Glutamatergic neuron (in vitro differentiated cells): ENCODE measurements at places on chromosomes 1 and 21.
A peak's percentile ranks its signal among the peaks of the same experiment; 100 is the strongest.

DNA sequence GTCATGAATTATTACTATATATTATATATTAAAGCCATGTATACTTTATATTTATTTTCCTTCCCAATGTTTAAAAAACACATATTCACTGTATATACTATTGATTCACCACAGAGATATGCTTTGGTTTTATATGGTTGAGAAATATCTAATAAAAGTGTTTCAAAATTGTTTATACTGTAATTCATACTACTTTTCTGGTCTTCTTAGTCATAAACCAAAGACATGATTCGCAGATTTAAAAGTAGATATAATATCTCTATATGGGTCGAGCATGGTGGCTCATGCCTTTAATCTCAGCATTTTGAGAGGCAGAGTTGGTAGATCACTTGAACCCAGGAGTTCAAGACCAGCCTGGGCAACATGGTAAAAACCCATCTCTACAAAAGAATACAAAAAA is 738.4 kb downstream of the USP25 start:
- DNase-seq: no peak

- DNase-seq: no peak
These were observed 46.5 kb downstream of the COQ8A start for GRCh38 chr1:226986496-226987178.

GRCh38 chr1:179288977-179289376 is 4.6 kb upstream of the SOAT1 start:
- DNase-seq: no peak

DNA sequence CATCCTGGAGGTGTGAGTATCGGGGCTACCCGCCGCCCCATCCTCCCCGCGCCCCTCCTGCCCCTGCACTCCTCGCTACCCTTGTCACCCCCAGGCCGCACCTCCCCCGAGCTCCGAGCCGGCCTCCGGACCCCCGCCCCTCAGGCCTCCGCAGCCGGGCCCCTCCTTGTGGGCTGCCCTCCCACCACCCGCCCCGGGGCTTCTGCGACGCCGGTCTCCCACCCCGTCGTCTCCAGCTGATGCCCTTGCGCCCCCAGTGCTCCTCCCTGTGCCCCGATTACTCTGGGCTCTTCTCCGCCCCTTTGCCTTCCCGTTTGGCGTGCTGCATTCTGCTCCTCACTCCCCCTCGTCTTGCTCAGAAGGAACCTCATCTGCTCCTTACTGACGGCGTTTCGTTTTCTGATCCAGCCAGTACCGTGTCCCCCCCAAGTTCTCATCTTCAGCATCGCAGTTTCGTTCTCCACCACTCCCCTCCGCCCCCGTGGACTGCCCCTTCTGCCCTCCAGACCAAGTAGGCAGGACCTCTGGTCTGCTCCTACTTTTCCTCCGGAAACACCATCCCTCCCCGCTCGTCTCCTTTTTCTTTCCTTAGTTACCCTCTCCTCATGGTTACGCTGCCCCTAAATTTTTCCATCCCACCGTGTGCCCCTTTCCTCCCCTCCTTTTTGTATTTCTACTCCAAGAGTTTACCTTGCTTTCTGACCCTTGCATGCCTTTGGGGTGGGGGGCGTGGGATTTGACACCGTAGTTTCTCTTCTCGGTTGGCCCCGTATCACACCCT is 841 bp downstream of the SNX27 start:
- DNase-seq: peak; percentile 70

GRCh38 chr1:14253676-14254075 is 344.8 kb upstream of the KAZN start:
- no peak for DNase-seq

DNA sequence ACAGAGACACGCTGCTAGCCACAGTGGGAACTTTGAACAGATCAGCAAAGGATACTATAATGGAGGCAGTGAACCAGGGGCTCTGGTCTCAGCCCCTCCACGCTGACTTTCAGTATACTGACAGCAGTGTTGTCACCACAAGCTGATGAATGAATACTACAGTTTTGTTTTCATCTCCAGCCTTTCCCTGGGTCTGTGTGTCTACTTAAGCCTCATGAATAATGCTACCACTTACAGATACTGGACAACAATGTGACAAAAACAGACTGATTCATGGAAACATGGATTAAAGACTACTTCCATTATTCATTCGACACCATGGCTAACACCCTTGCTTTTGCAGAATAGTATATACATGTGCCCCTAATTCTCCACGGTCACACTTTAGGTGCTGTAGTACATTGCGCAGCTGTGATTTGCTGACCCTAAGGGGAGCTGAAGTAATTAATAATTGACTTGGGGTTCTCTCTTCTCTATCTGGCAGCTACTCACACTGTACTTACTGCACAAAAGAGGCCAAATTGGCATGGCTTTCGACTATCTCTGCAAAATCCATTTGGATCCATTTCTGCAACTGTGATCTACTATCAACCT is 203.2 kb upstream of the LYPLAL1 start:
- no peak for DNase-seq

GRCh38 chr1:92990828-92991227 is 29.6 kb upstream of the DIPK1A start:
- DNase-seq: no peak

DNA sequence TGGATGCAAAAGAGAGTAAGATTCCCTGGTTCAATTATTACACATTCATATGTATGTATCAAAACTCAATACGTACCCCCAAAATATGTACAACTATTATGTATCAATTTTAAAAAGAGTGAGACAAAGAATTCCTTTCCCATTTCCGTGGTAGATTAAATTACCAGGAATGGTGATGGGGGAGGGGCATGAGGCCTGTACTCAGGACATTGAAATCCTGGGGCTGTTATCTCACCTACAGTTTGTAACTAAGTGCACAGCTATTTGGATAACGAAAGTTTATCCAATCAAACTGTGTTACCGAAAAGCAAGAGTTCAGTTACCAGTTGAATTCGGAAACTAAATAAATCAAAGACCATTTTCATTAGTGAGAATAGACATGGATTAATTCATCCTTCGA is 8.3 kb upstream of the ESRRG start:
- no peak for DNase-seq

DNA sequence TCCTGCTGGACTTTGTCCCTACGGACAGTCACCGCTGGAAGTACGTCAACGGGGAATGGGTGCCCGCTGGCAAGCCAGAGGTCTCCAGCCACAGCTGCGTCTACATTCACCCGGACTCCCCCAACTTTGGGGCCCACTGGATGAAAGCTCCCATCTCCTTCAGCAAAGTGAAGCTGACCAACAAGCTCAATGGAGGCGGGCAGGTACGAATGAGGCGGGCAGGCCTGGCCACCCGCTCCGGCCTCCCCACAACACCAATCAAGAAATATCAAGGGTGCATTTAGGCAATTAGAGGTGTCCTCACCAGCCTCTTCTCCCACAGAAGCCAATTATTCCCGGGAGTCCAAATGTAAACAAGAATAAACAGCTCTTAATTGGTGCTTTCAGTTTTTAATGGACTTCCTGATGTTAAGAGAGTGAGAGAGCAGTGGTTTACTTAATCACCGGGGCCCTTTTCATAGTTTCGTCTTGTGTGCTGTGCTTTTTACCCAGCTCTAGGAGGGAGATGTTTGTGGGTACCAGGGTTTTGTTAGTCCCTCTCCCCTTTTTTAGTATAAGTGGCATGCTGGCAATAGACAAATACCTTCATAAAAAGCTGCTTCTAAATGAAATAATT is 10.7 kb downstream of the TBX19 start:
- no peak for DNase-seq

DNA sequence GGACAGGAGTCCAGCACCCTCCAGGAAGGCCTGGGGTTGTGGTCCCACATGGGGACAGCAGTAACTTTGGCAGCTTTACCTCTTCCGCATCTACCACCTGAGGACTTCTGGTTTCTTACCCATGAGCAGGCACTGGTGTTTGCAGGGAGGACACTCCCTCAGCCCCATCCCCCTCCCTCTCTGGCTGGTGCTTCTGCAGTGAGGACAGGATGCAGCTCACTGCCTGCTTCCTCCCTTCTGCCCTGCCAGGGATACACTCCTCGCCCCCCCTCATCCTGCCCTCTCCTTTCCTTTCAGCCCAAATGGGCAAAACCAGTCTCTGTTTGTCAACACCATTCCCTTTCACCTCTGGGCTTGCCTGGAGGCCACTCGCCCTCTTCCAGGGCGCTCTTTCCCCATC is 62.4 kb downstream of the KIRREL1 start:
- DNase-seq: no peak

DNA sequence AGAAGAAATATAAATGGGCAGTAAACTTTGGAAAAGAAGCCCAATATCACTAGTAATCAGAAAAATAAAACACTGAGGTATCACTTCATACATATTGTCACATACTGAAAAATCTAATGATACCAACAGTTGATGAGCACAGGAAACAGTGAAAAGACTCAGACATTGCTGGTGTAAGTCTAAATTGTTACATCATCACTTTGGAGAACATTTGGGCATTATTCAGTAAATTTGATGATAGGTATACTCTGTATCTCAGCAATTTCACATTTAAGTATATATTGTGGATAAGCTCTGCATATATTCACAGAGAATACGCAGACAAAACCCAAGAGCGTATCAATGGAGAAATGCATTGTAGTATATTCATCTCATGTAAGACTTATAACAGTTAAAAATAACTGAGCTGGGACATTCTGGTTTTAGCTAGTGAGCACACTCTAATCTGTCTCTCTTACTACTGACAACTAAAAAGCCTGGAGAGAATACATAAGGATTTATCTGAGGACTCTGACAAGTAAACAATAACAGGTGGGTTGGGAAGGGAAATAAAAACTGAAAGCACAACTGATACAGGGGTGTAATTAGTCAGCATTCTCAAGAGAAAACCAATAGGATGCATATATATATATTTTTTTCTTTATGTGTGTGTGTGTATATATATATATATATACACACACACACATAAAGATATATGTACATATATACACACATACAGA is 212.7 kb upstream of the JUN start:
- DNase-seq: no peak

- no peak for DNase-seq
These were observed 10.5 kb upstream of the SPEN start for GRCh38 chr1:15836772-15837669.

DNA sequence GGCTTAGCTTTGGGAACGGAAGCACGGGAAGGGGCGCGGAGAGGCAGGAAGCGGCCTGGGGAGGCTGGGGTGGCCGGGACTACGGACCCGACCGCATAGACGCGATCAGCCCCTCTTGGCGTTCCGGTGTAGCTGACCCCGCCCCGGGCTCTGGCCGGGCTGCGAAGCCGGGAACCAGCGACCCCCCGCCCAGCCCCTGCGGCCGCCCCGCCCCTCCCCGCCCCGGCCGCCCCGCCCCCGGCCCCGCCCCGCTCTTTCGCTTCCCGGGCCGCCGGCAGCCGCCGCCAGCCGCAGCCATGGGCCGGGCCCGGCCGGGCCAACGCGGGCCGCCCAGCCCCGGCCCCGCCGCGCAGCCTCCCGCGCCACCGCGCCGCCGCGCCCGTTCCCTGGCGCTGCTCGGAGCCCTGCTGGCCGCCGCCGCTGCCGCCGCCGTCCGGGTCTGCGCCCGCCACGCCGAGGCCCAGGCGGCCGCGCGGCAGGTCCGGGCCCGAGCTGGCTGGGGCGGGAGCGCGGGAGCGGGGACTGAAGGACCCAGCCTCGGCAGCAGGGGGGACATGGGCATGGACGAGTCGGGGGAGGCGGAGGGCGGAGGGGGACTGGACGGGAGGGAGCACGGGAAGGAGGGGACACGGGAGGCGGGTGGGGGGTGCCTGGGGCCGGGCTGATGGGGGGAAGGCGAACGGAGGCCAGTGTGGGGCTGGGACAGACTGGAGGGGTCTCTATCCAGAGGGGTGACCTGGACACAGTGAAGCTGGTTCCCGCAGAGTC is at the start of gene SELENON:
TSS of gene SELENON (plus strand) at position 259 of the 768 bp plus-strand sequence. CDS start at position 297, 38 bp downstream.
- DNase-seq: peak; percentile 81

DNA sequence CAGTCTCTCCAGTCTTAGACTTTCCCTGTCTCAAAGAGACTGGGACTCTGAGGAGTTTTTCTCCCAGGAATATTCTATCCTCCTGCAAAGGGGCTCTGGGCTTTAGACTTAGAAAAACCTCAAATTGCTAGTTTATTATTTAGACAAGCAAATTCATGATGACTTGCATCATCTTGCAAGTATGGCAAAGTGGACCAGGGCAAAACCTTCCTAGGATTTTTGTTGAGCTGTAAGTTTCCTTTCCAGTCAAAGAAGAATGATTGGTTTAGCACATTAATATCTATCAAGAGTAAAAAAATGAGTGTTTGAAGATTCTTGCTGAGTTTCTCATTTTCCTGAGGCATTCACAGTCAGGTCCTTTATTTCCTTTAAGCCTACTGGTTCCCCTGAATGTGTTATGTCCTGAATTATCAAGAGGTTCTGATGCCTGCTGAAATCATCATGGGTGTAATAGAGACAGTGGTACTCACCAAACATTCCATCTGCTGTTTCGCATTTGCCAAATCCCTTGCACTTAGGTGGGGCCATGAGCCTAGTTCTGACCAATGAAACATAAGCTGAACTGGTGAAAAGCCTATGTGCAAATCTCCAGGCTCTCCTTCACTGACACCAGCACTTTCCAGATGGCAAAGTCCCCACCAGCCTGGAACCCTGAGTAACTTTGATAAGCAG is 25.2 kb upstream of the SPAG17 start:
- DNase-seq: no peak

GRCh38 chr1:17892225-17892624 is 137.1 kb downstream of the ACTL8 start:
- DNase-seq: no peak

GRCh38 chr1:26537951-26538352 is 8.4 kb downstream of the RPS6KA1 start:
- no peak for DNase-seq

DNA sequence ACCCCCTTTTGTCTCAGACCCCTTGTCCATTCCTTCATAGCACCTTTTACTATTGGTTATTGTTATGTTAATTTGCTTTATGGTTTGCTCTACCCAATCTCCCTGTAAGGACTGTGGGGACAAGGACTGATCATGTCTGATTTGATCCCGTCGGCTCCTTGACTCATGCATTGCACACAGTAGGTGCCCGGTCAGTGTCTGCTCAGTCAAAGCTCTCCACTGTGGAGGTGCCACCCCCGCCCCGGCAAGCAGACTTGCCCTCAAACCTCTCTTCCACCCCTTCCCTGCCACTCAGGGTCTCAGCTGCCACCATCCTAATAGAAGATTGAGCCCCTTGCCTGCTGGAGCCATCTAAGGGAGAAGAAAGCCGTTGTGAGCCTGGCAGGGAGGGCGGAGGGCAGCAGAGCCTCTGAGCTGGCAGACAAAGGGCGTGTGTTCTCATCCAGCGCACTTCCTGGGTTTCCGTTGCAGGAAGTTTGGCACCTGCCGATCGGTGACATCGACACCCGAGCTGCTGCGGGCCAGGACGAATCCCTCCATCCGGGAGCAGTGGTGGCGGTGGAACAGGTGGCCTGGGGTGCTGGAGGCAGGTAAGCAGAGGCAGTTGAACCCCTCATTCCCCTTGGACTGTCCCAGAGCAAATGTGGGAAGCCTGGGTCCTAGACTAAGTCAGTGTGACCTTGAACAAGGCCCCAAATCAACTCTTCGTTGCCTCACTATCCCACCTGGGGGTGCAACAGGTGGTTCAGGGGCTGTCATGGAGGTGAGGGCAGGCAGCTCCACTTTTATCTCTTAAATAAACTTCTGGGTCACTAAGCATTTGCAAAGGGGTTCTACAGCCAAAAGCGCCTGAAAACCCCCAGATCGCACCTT is 2.2 kb upstream of the FBLIM1 start:
- DNase-seq: no peak

GRCh38 chr21:44984792-44985440 is 45.1 kb downstream of the SLX9 start:
- peak; percentile 54 for DNase-seq
